ENCODE measurements at places on chromosomes 4 and X.

GRCh38 chr4:109044431-109044830 is 258.0 kb downstream of the COL25A1 start:
- DNase-seq: no peak

DNA sequence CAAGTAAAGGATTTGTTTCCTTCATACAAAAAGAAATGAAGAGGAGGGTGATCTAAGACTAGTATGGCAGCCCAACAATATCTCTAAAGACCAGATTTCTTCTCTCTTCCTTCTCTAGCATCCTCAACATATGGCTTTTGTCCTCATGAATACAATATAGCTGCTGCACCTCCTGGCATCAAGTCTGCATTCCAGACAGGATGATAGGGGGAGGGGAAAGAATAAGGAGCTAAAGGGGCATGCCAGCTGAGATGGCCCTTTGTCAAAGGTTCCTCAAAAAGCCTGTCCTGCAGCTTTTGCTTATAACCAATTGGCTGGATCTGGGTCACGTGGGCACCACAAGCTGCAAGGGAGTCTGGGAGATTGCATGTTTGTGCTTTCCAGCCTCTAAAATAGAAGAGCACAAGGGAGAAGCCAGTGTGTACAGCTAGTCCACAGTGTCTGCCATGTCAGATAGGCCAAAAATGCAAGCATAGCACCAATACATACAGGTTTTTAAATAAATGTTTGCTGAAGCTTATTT is 132.6 kb downstream of the BCOR start:
- no peak for DNase-seq

GRCh38 chr4:36241771-36242170 is 2.5 kb downstream of the ARAP2 start:
- no peak for DNase-seq

DNA sequence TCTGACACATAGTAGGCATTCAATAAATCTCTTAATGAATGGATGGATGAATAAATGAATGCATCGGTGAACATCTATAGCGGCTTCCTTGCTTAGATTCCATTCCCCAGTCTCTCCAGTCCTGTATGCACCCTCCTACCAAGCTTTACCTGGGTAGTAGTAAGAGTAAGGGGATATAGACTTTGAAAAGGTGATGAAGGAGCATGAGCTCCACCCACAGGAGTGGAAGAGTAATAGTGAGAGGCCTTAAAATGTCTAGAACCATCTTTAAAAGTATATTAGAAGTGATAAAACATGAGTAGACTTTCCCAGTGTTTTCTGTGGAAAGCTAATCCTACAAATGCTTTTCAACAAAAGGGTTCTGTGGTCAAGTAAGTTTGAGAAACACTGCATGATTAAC is 35.5 kb upstream of the GPC3 start:
- DNase-seq: no peak

- no peak for DNase-seq
These were observed 126.0 kb downstream of the AFAP1 start for GRCh38 chr4:7813674-7814073.

- DNase-seq: no peak
These were observed 9.7 kb downstream of the PTCHD1 start for GRCh38 chrX:23344238-23344903.

DNA sequence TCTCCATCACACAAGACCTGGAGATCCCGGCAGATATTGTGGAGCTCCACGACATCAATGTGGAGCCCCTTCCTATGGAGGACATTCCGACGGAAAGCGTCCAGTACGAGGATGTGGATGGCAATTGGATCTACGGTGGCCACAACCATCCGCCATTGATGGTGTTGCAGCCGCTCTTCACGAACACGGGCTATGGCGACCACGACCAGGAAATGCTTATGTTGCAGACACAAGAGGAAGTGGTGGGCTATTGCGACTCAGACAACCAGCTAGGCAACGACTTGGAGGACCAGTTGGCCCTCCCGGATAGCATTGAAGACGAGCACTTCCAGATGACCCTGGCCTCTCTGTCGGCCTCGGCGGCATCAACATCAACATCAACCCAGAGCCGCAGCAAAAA is 717 bp downstream of the YY2 start:
- DNase-seq: no peak

DNA sequence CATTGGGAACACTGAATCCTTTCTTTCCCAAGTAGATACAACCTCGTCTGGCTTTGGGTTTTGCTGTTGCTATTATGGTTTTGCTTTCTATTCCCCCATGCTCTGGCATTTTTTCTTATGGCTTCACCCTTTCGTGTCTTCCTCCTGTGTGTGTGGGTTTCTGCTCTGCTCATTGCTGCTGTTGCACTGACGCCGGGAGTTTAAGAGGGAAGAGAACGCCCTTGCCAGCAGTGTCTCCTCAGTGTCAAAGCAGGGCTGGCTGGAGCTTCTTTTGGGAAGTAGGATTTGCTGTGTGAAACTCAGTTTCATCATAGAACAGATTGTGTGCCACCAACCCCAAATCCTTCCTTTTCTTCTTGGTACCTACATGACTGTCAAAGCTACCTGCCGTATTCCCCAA is 63.7 kb downstream of the CLDN22 start:
- DNase-seq: no peak

DNA sequence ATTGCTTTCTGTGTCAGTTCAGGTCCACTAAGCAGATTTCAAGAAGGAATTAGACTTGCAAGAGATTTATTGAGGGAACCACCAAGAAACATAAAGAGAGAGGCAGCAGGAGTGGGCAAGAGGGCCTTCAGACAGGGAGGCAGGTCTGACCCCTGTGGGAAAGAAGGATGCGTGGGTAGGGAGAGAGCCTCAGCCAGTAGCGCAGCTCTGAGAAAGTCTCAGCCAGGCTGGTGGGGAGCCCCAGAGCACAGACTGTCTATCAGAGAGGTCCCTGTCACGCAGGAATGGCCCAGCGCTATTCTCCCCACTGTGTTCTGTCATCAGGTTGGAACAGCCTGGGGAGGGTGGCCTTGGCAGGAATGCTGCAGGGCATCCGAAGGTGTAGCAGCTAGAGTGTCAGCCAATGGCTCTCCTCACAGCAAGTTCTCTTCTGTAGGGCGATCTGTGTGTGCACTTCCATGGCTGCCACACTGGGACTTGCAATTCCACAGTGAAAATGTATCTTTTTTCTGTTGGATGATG is 48.0 kb downstream of the OTC start:
- DNase-seq: no peak

DNA sequence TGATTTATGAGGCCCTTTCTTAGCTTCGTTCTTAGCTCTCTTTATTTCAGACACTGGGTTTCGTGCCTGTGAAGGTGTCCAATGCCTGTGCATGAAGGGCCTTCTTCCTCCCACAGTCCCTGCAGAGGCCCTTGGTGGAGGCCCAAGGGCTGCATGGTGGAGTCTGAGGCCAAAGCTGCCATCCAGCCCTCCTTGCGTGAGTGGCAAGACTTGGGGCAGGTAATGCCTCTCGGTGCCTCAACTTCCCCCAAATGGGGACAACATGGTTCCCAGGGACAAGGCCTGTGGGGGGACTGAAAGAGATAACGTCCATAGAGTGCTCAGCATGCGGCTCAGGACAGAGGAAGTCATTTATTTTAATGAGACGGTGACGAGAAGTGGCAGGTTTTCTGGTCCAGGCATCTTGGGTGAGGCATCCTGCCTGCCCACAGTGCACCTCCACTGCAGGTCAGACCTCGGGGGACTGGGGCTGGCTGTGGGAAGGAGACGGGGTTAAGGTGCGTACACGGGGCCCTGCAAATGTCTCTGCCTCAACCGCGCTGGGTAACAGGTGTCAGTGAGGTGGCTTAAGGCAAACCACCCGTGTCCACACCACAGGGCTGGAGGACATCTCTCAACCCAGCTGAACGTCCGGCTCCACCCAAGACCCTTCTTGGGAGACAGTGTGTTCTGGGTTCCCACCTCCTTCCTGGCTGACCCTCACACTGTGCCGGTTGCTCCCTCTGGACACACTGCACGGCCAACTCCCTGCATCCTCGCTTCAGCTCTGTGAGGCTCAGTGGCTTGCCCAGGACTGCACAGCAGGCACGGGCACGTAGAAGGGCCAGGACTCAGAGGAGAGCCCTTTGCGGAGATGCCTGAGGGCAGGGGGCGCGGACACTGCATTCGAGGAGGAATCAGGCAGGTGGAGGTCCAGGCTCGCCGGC is 50.5 kb downstream of the PSAPL1 start:
- DNase-seq: no peak

DNA sequence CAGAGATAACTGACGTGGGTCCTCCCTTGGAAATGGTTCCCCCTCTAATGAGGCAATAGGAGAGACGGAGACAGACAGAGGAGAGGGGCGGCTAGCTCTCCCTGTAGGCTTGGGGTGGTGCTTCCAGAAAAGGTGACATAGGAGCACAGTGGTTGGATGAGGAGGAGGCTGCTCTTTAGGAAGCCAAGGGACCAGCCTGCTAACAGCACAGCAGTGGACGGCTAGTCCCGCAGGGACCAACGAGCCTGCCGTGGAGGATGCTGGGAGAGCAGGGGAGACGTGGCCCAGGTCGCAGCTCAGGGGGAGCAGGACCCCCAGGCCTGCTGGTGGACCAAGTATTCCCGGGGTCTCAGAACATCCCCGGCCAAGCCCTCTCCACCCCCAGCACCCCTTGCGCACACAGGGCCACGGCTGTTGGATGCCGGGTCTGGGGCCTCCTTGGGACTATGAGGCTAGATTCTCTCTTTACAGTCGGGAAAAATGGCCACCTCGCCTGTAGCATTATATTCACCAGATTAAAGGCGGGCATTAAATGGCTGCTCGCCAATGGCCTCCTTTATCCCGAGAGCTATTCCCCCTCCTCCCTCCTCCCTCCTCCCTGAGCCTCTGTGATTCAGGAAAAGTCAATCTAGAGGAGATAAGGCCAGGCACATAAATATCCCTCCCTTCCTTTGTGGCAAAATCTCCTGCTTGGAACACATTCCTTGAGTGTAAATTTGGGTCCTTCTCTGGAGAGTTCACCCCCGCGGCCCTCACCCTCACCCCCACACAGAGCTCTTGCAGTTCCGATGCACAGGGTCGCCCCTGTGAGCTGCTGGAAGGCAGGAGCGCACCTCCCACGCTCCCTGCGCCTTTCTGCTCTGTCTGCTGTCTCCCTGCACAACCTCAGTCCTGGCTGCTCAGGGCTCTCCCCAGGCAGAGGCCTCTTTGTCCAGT is 30.5 kb upstream of the NSG1 start:
- no peak for DNase-seq

GRCh38 chrX:41781500-41781899 is 57.5 kb downstream of the GPR82 start:
- no peak for DNase-seq

GRCh38 chr4:68797618-68798017 is 18.2 kb upstream of the UGT2B10 start:
- DNase-seq: no peak

- DNase-seq: no peak
These were observed 108.3 kb downstream of the DCTD start for GRCh38 chr4:182808673-182809416.

- no peak for DNase-seq
These were observed 123.2 kb upstream of the FAM9C start for GRCh38 chrX:13167481-13168231.

DNA sequence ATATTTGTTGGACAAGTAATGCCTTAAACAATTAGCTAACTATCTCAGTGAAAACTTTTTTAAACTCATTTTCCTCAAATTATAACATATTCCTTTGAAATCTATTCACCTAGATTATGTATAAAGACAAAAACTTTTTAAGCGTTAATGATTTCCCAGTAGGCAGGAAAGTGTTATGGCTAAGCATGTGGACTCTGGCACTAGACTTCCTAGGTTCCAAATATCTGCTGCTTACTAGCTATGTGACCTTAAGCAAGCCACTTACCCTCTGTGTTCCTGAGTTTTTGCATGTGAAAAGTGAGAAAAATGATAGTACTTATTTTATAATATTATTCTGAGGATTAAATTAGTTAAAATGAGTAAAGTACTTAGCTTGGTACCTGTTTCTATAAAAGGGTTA is 301.8 kb downstream of the STPG2 start:
- no peak for DNase-seq

GRCh38 chr4:68904786-68905185 is 46.8 kb downstream of the UGT2A3 start:
- no peak for DNase-seq

- no peak for DNase-seq
These were observed 4.4 kb downstream of the ZFYVE28 start for GRCh38 chr4:2413821-2414610.

- DNase-seq: no peak
These were observed 195.6 kb upstream of the TACR3 start for GRCh38 chr4:103915224-103915869.

GRCh38 chr4:41325901-41326300 is 69.2 kb downstream of the UCHL1 start:
- no peak for DNase-seq

DNA sequence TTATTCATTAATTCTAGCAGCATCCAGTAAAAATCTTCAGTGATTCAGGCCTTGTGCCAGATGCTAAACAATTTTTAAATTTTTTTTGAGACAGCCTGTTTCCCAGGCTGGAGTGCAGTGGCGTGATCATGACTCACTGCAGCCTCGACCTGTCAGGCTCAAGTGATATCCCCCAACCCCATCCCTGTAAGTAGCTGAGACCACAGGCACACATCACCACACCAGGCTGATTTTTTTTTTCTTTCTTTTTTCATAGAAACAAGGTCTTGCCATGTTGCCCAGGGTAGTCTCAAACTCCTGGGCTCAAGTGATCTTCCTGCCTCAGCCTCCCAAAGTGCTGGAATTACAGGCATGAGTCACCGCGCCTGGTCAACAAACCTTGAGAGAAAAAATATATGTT is 705.5 kb downstream of the ARAP2 start:
- no peak for DNase-seq

- DNase-seq: no peak
These were observed 855 bp downstream of the GPRASP2 start for GRCh38 chrX:102712981-102713625.

DNA sequence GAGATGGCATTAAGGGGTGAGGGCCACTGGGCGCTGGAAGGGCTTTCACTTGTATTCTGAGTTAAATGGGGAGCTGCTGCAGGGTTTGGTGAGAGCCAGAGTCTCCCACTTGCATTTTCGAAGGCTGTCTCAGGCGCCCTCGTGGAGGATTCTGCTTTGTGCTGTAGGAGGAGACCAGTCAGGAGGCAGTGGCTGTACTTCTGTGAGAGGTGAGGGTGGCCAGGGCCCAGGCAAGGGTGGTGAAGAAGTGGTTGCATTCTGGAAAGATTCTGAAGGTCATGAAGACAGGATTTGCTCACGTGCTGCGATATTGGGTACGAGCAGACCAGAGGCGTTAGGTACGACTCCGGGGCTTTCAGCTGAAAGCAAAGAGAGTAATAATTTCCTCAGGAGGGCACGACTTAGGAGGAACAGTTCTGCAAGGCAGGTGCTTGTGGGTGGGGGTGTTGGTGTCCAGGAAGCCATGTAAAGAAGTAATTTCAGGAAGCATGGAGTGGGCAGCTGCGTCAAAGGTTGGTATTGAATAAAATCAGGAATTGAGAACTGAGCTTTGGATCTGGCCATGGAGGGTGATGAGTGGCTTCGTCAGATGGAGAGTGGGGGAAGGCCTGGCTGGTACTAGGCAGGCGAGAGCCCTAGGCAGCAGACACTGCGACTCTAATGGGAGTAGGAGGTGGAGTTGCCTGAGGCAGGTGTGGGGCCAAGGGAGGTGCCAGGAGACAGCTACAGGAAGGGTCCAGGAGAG is 18.2 kb downstream of the PIGG start:
- no peak for DNase-seq

All from stimulated activated CD4-positive, alpha-beta T cell treated with anti-CD3 and anti-CD28 coated beads, Interleukin-1b, Interleukin-23, amount 100 ng/mL, for 1 hour (primary cell).